ENCODE measurements at places on chromosomes 5 and 9.

DNA sequence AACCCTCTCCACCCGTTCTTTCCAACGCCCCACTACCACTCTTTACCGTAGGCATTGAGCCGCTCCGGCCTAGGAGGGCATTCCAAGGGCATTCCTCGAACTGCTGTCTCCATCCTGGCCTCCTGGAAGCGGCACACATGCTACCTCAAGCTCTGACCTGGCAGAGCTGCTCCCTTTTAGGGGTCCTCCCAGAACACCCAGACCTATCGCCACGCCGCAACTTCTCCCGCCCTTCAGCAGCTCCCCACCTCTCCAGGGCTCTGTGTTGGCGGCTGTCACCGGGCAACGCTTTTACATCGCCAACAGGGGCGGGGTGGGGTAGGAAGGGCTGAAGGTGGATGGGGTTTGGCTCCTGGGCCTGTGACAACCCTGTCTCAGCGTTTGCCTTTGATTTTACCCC lies 4.6 kb upstream of the MYORG start:
- no peak for DNase-seq

DNA sequence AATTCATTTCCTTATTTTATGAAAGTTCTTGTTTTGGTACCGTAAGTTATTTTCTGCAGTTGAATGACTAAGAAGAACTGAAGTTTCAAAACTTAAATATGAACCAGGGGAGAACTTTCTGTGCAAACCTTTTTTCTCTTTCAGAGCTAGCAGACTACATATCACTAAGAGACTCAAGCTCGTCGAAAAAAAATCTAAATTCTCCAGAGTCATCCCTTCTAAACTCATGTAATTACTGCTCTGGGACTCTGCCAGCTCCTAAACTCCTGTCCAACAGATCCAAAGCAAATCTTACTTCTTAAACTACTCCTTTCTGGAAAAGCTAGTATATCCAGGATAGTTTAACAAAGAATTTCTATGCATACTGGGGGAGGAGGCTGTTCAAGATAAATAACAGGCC lies 87.0 kb upstream of the NR5A1 start:
- no peak for DNase-seq

GRCh38 chr5:68007451-68007850 lies 208.1 kb upstream of the PIK3R1 start:
- peak; percentile 56 for DNase-seq

DNA sequence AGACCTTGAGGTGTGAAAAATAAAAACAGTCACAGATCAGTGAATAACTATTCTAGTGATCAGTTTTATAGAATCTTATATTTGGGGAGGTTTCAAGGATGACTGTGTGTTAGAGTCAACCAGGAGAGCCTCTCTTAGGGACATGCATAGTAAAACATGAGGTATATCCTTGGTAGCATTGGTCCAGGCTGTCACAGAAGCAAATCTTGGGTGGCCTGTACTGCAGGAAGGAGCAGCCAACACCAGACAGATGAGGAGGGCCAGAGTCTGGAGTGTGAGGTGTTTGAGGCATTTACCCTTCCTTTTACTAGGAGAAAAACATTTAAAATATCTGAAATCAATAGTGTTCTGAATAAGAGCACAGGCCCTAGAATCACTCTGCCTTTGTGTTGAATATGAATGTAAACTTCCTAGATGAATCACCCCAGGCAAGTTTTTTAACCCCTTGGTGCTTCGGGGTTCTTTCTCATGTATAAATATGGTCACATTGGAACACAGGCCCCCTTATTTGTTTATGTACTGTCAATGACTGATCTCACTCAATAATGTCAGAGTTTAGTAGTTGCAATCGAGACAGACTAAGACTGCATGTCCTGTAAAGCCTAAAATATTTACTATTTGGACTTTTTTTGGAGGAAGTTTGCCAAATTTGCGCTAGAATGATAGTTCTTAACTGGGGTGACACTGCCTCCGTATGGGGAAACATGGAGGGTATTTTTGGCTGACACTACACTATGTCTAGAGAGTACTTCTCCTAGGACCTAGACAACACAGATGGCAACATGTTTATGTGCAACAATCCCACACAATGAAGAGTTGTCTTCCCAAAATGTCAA lies 416.5 kb upstream of the POU5F2 start:
- DNase-seq = no peak

- DNase-seq = no peak
Observed at GRCh38 chr9:129109537-129109903, 1.1 kb downstream of the CRAT start.

- no peak for DNase-seq
Observed at GRCh38 chr5:24621792-24622191, 23.0 kb downstream of the CDH10 start.

DNA sequence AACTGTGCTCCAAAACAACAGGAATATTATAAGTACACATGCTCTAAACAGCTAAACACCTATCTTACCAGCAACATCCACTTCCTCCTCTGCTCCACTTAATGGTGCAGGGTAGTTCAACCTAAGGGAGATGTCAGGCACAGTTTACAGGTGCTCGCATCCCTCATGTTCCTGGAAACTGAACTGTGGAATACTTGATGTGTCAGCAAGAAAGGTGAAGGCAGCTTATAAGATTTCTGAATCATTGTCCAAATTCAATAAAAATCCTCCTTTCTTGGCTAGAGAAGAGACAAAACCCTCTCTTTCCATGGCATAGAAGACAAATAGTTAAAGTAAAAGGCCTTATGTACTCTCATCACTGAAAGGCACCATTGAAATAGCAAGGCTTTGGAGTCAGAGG lies 272.2 kb downstream of the FBXL7 start:
- DNase-seq = no peak

DNA sequence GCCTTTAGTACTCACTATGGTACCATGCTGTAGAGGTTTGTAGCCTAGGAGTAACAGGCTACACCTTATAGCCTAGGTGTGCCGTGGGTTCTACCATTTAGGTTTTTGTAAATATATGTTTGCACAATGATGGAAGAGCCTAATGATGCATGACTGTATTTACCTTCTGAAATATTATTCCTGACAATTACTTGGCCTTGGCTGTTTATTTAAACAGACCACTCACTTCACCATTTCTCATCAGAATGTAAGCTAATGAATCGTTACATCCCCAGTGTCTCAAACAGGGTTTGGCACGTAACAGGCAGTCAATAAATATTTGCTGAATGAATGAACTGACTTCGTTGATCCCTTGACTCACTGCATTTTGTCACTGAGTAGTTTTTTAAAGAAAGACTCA lies 93.1 kb downstream of the MED27 start:
- DNase-seq = no peak

GRCh38 chr5:80541392-80541791 lies 28.7 kb downstream of the ANKRD34B start:
- no peak for DNase-seq

DNA sequence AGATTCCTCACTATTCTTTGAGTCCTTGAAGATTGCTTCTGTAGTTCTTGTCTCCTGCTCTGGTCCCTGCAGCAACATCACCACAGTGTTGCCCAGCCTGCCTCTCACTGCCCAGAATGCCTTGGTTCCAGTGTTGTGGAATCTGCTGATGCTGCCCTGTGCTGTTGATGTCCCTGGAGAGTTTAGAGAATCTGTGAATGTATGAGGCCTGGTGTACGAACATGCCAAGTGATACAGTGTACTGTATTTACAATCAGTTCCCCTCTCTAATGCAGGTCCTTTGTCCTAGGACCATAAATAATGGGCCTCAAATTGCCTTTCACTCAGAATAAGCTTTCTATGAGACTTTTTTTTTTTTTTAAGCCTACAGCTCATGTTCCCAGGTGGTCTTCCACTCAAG lies 8.2 kb downstream of the SV2C start:
- DNase-seq = no peak

DNA sequence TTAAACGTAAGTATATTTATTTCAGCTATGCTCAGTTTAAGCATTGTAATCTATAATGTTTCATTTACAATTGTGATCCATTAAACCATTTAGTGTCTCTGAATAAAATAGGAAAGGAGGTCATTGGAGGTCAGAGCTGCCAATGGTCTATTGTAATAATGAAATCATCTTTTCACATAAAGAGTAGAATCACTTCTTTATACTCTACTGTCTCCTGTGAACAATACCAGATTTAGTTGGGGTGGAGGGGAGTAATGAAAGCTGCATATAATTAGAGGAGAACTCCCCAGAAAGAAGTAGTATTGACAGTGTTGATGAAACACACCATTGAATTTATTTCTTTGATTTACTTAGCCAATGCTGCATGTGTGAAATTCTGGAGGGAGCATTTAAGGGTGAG lies 35.1 kb upstream of the ZFYVE16 start:
- DNase-seq = no peak

GRCh38 chr5:1336106-1336561 lies 8.8 kb downstream of the CLPTM1L start:
- no peak for DNase-seq

DNA sequence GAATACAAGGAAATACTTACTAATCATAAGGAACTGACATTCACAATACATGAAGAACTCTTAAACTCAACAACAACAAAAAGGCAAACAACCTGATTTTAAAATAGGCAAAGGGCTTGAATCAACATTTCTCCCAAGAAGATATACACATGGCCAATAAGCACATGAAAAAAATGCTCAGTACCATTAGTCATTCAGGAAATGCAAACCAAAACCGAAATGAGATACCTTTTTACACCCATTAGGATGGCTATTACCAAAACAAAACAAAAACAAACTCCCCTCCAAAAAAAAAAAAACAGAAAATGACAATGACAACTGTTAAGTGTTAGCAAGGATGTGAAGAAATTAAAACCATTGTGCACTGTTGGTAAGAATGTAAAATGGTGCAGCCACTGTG lies 104.1 kb upstream of the ZNF462 start:
- DNase-seq = no peak
